ENCODE measurements at places on chromosomes 6 and 20.

DNA sequence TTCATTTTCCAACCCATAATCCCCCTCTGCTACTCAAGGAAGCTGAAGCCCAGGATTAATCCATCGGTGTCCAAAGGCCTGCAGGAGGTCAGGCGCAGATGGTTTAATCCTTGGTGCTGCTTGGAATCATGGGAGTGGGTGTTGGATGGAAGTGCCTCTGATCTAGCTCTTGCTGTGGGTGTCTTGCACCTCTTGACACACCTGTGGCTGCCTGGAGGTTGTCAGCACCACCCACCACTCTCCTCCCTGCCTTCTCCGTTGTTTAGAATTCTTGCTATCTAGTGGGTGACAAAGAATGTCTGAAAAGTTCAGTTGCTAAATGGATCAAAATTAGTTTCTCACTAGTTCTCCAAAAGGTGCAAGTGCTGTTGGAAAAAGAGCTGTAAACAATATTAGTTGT is 1074.4 kb upstream of the FLRT3 start:
- no peak for DNase-seq

- DNase-seq = no peak
These were observed 39.6 kb downstream of the RAB44 start for GRCh38 chr6:36737043-36737785.

DNA sequence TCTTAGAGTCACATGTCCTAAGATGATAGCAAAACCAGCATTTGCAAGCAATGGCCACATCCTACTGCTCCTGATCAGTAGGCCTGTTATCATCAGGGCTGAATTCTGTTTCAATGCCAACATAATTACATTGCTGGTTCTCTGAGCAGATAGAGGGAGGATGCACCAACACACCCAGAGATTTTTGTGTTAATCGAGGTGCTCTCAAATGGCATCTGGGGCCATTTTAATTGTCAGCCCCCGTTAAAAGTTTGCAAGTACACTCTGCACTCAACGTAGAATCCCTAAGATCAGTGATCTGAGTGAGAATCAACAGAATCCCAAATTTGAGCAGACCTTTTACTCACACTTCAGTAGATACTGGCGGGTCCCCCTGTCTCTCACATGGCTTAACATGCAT is 24.8 kb downstream of the ADTRP start:
- DNase-seq = no peak

- no peak for DNase-seq
These were observed 5.4 kb downstream of the SYS1 start for GRCh38 chr20:45368221-45368980.

DNA sequence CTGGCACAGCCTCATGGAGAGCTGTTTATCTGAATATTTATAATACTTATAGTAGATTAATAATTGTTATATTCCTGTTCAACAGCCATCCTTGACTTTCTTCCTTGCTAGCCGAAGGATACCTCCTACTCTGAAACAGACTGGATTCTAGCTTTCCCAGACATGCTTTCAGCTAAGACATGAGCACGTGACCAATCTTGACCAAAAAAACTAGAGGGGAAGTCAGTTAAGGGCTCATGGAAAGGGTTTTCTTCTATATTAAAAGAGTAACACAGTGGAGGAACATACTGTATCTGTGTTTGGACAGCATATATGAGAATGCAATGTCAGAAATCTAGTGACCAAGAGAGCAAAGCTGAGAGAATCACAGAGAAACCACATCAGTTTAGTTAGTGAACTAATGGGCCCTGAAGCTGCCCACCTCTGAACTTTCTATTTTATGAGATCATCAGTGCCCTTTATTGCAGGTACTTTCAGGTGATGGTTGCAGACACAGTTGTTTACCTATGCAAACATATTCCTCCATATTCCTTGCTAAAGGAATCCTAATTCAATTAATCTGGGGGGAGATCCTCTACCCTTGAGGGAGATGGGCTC is 140.4 kb upstream of the SLC24A3 start:
- no peak for DNase-seq

- no peak for DNase-seq
These were observed 180.5 kb downstream of the IBTK start for GRCh38 chr6:82066991-82067411.

- DNase-seq = peak; percentile 75
These were observed 169.9 kb downstream of the QRSL1 start for GRCh38 chr6:106799031-106799894.

DNA sequence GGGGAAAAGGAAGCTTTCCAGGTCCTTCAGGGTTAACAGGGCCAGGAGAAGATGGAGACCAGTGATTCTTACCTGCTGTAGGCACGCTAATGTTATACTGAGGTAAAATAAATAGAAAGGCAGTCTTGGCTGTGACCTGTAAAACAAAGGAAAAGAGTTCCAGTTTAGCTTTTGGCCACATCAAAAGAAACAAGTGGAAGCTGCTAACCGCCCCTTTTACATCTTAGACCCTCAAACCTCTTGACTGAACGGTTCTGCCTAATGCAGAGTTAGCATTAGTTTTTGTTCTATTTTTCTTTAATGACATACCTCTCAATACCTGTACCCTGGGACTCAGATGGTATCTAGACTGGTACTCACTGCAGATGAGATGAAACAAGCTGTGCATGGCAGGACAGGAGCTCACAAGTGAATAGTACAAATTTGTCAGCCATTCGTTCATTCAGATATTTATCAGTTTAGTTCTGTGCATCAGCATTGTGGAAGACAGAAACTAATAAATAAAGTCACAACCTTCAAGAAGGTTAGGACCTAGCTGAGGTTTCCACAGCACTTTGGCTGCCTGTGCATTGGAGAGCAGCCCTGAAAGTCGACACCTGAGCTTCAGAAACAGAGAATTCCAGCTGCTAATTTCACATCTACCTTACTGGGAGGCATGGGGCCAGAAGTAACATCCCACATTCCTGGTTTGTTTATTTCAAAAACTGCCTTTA is 41.0 kb downstream of the TRAM2 start:
- DNase-seq = no peak

DNA sequence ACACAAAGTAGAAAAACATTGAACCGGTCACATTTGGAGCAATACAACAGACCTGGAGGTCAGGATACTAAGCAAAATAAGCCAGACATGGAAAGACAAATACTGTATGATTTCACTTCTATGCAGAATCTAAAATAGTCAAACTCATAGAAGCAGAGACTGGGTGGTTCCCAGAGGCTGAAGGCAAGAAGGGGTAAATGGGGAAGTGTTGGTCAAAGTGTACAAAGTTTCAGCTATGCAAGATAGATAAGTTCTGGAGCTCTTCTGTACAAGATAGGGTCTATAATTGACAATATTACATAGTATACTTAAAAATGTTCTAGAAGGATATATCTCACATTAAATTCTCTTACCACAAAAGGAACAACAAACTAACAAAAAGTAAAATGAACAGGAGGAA is 70.3 kb downstream of the TMEM244 start:
- DNase-seq = no peak

- DNase-seq = no peak
These were observed 111.0 kb downstream of the TBXT start for GRCh38 chr6:166056637-166057036.

- DNase-seq = no peak
These were observed 14.7 kb upstream of the ZNF831 start for GRCh38 chr20:59148701-59149493.

DNA sequence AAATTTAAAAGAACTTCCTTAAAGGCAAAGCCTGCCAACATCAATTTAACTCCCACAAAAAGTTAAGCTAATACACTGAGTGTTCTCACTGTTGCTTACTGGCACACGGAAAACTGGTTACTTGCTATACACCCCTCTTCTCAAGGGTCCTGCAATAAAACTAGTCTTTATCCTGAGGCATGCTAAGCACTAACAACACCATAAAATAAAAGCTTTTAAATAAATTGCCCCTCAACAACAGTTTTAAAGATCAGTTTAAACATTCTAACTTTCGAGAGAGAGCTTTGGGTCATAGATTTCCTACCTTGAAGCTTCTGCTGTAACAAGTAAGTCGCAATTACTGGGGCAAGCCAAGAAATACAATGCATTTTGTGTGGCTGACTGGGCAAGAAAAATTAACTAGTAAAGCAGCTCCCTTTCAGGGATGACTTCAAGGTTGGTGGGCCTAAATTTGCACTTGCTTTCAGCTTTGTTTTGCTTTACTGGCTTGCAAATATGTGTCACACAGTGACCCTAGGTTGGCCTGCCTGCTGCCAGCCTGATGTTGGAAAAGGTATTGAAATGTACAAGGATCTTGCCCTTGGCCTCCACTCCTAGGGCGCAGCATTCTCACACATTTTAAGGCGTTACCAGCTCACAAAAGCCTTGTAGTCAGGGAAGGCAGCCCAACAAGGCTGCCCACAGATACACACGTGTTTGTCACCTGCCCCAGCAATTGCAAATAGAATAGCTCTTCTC is 4.0 kb upstream of the HEY2 start:
- DNase-seq = no peak

DNA sequence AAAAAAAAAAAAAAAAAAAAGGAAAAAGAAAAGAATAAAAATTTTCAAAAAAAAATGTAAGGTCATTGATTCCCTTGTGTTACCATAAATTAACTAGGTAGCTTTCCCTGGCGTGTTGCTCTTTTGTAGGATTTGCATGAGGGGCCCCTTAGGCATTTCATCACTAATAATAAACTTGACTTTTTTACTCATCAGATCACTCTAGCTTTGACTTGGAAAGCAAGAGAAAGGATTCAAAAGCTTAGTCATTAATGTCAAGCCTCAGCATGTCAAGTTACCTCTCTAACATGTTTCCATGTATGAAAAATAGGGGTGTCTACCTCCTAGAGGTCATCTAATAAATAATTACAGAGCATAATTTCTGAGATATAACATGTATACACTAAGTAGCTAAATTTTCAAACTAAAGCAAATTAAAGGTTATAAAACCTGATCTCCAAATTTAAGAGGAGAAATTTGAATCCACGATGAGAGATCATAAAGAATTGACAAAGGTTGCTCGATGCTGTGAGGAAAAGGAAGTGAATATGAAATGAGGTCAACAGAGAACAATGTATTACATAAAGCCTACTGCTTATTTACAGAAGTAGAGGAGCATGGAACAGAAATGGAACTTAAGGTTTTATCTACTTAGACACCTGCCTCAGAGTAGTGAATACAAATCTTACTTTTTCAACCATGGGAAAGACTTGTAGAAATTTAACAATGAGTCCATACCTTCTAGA is 86.8 kb downstream of the ARHGAP18 start:
- DNase-seq = no peak

DNA sequence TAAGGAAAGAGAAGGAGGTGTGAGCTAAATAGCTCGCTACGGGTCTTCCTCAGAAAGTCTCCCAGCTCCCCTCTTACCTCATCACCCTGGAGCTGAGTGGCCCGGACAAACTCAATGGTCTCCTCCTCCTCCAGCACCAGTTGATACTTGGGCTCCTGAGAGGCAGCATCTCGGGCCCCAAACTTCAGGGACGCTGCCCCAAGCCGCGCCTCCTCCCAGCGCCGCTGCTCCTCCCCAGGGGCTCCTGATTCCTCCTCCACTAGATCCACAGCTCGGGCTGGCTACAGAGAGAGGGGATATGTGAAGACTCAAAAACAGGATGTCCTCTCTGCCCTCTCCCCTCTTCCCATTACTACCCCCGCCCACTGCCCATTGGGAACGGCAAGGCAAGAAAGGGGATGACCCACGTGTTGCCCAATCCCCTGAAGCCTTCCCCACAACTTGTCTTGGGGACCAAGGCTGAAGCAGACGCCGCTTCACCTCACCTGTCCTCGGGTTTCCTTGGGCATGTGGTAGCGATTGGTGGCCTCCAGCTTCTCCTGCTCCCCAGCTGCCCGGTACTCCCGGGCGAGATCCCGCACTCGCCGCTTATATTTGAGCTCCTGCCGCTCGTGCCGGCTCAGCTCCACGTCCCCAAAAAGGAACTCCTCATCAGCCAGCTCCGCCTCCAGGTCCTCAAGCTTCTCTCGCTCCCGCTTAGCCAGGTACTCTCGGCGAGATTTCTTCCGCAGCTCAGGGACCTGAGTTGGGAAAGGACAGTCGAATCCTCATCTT is 7.6 kb downstream of the DHX16 start:
- no peak for DNase-seq

- DNase-seq = no peak
These were observed 54.9 kb downstream of the CDH4 start for GRCh38 chr20:61306937-61307475.

GRCh38 chr6:44956396-44956795 is 371.7 kb upstream of the RUNX2 start:
- no peak for DNase-seq

DNA sequence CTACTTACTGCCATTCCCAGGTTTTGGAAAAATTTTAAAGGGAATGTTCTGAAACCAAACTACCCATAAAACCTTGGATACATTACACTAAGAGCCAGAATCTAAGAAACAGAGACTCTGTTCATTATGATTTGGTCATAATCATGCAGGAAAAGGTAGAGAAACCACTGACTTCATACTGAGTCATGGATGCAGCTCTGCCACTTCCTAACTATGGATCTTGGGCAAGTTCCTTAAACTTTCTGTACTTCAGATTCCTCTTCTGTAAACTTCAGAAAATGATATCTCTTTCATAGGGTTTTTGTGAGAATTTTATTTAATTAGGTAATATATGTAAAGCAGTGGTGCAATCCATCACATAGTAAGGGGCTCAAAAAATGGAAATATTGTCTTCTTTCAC is 20.0 kb downstream of the PLA2G7 start:
- peak; percentile 79 for DNase-seq

GRCh38 chr6:8277769-8278168 is 157.6 kb downstream of the SLC35B3 start:
- DNase-seq = no peak

GRCh38 chr6:95087394-95088097 is 489.8 kb upstream of the MANEA start:
- DNase-seq = no peak

All from ELR (cell line).